Motor neuron (in vitro differentiated cells): ENCODE measurements at places on chromosomes 7 and 10. TPM values are rescaled to one million over a fixed set of nuclear protein-coding genes. Genes with fewer than 3 reads are reported as not detected.

PIK3AP1 gene
- total RNA-seq, result 1.1 and 1.3 TPM in 2 replicates

MTURN gene
- total RNA-seq, result 23.2 and 24.9 TPM in 2 replicates

ADAP1 gene
- total RNA-seq, result 4.3 and 4.5 TPM in 2 replicates

GTF2IRD1 gene
- 22.1 and 22.7 TPM in 2 replicates for total RNA-seq

CLDN3 gene
- total RNA-seq, result 1.1 and 1.5 TPM in 2 replicates

COL13A1 gene
- 0.27 and 1.1 TPM in 2 replicates for total RNA-seq

GPR37 gene
- 1.2 and 1.8 TPM in 2 replicates for total RNA-seq

CRCP gene
- 27.3 and 29.1 TPM in 2 replicates for total RNA-seq
